ENCODE measurements at places on chromosomes 12 and 14.

DNA sequence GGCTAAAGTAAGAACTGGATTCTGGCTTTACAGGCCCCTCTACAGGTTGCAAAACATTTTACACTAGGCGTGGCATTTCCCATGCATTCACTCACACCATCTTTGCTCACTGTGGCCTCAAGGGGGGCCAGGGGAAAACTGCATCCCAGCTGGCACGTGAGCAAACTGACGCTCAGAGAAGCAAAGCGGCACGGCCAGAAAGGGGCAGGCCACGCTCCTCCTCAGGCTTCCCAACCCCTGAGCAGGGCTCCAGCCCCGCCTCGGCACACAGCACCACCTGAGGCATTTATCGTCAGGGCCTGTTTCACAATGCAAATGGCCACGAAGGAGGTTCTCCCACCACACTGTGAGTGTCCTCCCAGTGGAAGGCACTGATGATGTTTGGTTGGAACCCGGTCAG lies 90.8 kb downstream of the BCL11B start:
- no peak for DNase-seq

GRCh38 chr12:93844164-93844784 lies 167.1 kb downstream of the CRADD start:
- no peak for DNase-seq

DNA sequence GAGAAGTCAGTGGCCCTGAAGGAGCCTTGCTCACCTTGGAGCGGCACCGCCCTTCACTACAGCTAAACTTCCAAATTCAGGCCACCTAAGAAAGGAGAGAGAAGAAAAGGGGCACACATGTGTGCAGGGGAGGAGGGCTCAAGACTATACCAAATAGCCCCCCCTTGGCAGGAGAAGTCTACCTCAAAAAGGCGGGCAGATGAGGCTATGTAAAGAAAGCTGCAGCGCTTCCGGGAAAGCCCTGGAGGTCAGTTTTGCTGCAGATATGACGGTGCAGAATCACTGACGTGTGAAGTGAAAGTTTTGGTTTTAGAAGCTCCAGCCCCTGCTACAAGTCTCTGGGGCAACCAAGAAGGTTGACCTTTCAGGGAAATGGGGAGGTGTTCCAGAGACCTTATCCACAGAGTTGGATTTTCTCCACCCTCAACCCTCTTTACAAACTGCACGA lies 48.2 kb upstream of the PNMA1 start:
- no peak for DNase-seq

DNA sequence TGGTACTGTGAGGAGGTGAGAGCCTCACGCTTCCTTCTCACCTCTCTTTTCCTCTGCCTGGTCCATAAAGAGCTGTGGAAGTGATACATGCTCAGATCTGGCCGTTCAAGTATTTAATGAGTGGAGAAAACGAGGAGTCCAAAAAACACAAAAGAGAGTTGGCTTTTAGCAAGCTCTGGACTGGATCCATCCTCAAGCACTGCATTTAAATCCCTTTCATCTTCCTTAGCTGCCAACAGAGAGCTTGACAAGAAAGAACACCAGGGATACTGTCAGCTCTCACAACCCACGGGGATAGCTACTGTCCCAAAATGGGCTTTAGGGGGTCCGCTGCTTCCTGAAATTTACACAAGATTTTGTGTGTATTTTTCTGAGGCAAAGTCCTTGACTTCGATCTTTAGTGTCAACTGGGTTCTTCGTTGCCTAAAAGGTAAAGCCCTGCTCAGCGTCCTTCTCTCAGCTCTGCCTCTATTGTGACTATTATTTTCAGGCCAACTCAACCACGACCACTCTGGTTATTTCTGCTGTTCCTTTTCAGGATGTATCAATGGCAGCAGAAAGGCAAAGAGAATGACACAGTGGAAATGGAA lies 120.9 kb downstream of the TMTC1 start:
- no peak for DNase-seq

GRCh38 chr14:33755358-33755757 lies 195.5 kb downstream of the EGLN3 start:
- no peak for DNase-seq

- DNase-seq = no peak
Measured at GRCh38 chr12:129193263-129193871, 340.1 kb downstream of the GLT1D1 start.

- no peak for DNase-seq
Measured at GRCh38 chr12:101908395-101908794, 31.0 kb downstream of the DRAM1 start.

DNA sequence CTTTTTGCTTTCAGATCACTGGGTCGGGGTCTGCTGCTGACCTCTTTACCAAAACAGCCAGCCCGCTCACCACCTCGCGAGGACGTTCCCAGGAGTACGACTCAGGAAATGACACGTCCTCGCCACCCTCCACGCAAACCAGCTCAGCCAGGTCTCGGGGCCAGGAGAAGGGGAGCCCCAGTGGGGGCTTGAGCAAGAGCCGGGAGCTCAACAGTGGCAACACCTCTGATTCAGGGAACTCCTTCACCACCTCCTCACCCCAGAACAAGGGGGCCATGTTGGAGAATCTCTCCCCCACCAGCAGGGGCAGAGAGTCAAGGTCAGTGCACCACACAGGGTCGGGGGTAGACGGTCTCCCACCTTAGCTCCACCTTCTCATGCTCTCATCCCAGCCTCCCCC lies 33.4 kb upstream of the HSPB8 start:
- no peak for DNase-seq

GRCh38 chr12:33476058-33476457 lies 36.4 kb upstream of the SYT10 start:
- DNase-seq = no peak

DNA sequence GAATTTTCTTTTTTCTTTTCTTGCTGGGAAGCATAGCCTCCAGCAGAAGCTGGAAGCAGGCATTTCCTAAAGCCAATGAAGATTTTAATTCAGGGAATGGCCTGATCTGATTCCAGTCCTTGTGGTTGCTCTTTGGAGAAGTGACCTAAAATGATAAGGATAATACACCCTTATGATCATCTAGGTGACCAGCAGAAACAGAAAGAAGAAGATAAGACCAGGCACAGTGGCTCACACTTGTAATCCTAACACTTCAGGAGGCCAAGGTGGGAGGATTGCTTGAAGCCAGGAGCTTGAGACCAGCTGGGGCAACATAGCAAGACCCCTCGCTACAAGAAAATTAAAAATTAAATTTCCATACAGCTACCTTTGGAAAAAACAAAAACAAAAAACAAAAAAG lies 51.2 kb downstream of the EEA1 start:
- DNase-seq = no peak

GRCh38 chr14:68805414-68805813 lies 12.5 kb upstream of the ZFP36L1 start:
- DNase-seq = no peak

DNA sequence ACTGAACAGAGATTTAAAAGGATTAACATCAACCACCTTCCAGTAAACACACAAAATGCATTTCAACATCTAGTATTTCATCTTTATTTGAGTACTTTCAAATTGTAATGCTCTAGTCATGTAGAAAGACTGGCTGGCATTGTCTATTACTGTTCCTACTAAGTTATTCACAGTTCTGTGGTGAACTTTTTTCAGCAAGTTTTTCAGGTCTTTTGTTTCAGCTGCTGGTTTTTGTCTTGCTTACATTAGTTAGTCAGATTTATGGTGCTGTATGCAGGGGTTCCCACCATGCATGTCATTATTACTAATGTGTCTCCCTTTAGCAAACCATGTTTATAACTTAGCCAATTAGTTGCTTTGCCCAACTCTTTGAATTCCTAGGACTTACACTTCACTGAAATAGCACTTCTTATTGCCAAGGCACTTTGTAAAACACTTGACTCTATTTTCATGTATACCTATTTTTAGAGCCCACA lies 253.4 kb upstream of the KITLG start:
- no peak for DNase-seq

DNA sequence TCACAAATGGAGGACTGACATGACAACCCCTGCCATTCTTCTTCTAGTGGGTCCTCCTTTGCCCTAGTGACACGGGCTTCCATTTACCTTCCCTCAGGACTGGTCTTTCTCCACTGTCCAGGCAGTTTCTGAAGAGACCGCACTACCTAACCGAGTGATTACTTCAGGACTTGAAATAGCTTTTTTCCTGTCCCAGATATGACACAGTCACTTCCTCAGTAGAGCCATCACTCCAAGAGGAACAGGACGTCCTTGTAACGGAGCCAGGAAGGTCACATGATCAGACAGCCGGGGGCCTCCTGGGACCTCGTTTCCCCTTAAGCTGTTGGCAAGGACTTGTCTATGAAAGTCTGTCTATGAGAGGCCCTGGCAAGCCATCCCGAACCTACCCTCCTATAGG lies 62.3 kb downstream of the FOS start:
- DNase-seq = no peak

GRCh38 chr14:85418721-85419120 lies 111.2 kb upstream of the FLRT2 start:
- no peak for DNase-seq

DNA sequence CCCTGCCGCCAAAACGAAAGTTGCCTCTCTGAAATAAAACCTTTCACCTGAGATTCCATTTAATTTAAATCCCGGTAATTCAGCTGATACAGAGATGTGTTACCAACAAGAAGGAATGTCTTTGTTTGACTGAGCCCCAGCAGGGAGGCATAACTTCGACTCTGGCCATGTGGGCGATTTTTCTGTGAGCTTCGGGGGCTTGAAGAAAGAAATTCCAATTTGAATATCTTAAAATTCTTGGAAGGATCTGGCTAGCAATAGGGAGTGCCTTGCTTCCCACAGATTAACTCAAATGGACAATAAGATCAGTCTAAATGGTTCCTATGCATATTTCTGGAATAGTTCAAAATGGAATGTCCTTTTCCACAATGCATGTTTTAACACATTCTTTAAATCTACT lies 252.5 kb upstream of the TMPO start:
- DNase-seq = no peak

GRCh38 chr14:39396448-39396847 lies 35.8 kb downstream of the FBXO33 start:
- DNase-seq = no peak

DNA sequence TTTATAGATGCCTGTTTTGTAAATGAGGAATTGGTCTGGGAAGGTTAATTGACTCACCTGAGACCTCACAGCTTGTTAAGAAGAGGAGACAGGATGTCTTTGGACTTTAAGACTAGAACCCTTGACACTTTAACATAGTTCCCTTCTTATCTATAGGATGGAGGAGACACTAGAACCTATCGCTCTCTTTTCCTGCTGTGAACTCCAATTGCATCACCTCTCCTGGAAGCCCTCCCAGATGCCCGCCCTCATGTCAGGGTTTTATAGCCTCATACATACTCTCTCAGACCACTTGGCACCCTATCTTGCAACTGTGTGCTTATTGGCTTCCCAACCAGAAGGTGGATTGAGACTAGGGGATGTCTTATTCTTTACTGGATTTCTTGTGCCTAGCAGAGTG lies 2.5 kb upstream of the CTDSP2 start:
- DNase-seq = no peak

DNA sequence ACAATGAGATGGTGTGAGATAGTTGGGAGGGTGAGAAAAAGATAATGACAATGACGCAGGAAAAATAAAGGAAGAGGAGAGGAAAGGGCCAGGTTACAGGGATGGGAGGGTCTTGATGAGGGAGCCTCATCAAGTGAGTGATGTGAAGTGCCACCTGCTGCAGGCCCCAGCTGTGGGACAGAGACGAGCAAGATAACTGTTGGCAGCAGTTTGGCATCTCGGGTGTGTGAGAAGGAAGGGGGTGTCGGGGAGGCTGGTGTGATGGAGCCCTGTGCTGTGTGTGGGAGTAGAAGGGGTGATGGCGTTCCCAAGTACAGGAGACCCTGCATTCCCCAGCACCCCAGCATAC lies 11.4 kb upstream of the TAC3 start:
- DNase-seq = no peak

Data from NCI-H1417 (cell line).